Naive B cell (primary cell): ENCODE measurements at places on chromosomes 13 and 19. TPM values are rescaled to one million over a fixed set of nuclear protein-coding genes. Genes with fewer than 3 reads are reported as not detected.

DNA sequence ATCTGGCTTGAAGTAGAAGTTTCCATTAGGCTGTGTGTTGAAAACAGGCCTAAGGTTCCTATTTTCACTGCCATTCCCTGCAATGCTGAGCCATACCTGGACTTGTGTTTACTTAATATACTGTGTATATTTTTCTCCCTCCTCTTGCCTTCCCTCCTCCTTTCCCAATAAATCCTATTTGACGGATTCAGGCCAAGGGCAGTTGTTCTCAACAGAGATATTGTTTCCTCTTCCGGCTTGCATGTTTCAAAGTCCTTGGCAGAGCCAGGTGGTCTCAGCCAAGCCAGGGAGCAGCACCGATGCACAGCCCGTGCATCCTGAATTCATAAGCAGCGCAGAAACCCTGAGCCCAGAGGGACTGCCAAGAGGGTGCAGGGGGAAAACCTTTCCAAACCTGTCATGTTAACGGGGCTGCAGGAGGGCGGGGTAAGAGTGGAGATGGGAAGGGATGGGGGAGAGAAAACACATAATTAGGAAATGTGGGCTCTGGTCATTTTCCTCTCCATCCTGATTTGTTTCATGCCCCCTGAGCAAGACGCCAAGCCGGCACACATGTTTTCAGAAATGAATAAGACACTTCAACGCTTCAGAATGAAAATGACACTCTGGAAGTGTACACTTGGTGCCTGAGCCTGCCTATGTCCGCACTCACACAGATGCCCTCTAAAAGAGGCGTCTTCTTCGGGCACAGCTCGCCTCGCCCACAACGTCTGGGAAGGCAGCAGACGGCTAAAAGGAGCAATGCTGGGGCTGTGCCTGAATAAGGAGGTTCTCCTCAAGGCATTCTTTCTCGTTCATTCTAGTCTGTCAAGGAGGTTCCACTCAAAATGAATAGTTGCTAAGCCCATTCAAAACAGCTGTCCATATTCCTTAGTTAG, 149.3 kb upstream of the UBL3 start:
- no peak for DNase-seq

SUGP1 gene
- 27.4 TPM for polyA plus RNA-seq

MCEMP1 gene
- polyA plus RNA-seq, result not detected

DNA sequence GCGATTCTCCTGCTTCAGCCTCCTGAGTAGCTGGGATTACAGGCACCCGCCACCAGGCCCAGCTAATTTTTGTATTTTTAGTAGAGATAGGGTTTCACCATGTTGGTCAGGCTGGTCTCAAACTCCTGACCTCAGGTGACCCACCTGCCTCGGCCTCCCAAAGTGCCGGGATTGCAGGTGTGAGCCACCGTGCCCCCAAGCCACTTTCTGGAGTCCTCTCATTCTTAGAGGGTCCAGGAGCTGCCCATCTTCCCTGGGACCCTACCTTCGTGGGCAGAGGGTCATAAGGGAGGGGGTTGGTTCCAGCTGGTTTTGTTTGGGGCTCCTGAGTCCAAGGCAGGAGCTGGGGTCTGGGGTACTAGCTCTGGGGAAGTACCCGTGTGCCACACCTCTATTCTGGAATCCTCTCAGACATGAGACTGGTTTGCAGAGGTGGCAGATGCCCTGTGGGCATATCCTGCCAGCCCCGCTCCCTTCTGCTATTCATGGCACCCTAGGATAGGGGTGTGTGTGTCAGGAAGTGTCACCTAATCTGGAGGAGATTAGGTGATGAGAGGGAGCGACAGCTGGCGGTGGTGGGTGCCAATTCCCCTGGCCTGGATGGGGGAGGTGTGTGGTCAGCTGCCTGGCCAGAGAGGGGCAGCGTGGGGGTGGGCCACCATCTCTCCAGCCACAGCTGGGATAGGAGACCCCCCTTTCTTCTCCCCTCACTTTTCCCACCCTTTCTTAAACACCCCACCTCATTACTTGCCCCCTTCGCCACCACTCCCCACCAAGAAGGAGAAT, 2.1 kb downstream of the PRMT1 start:
- DNase-seq, result no peak

DNA sequence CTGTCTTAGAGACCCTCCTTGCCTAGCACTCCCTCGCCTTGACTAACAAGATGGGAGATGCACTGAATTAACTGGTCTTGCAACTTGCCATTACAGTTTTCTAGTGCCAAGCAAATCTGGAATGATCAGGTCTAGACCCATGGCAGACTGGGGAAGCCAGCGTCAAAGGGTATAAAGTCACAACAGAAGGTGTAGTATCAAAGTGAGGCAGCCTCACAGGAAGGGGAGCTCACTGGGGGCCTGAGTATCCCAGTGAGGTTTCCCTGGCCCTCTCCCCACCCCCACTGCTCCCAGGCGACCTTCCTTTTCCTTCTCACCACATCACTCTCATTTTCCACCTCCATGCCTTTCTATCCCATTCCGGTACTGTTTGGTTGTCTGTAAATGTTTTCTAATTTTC, 83.5 kb upstream of the DOCK9 start:
- DNase-seq, result no peak

GRCh38 chr19:44430956-44431355, 17.3 kb downstream of the ZNF229 start:
- DNase-seq, result no peak

- no peak for DNase-seq
These were observed 14.7 kb downstream of the ZNF441 start for GRCh38 chr19:11781295-11782057.

CASP14 gene
- polyA plus RNA-seq, result not detected

- DNase-seq, result no peak
These were observed 299.1 kb upstream of the OBI1 start for GRCh38 chr13:78958006-78958405.

- no peak for DNase-seq
These were observed 440.0 kb downstream of the KCTD12 start for GRCh38 chr13:76446191-76446590.
